ENCODE measurements at places on chromosomes 11 and 22. TPM values are rescaled to one million over a fixed set of nuclear protein-coding genes. Genes with fewer than 3 reads are reported as not detected.

DNA sequence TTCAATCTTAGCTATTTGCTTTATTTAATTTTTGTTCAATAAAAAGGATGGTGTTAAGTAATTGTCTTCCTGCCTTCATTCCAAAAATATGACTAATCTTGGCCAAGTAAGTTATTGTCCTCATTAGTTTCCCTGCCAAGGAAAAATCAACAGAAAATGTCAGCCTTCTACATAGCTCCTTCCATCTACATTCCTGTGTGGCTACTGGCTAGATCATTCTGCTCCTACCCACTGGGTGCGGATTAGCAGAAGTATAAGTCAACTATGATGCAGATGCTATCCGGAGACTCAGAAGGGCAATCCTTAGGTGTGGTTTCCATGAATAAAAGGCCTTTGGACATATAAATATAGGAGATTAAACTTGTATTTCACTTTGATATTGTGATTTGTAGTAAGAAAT is 154.4 kb downstream of the SBF2 start:
- peak; percentile 59 for DNase-seq

DNA sequence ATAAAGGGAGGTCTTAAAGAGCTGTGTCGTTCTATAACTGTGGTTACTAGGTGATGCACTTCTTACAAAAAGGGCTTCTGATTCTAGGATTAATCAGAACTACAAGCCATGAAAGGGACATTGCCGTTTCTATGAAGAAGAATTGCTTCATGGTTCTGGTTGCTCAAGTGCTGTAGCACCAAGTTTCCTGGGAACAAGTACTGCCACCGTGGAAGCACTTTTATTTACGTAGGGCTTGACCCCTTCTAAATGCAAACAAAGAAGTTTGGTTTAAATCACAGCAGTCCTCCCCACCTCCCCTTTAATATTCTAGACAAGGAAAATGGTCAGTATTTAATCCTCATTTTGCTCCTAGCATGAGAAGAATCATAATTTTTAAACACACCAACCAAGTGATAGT is 9.8 kb downstream of the YAP1 start:
- no peak for DNase-seq

GRCh38 chr11:128776069-128776423 is 82.2 kb downstream of the FLI1 start:
- DNase-seq, result no peak

DNA sequence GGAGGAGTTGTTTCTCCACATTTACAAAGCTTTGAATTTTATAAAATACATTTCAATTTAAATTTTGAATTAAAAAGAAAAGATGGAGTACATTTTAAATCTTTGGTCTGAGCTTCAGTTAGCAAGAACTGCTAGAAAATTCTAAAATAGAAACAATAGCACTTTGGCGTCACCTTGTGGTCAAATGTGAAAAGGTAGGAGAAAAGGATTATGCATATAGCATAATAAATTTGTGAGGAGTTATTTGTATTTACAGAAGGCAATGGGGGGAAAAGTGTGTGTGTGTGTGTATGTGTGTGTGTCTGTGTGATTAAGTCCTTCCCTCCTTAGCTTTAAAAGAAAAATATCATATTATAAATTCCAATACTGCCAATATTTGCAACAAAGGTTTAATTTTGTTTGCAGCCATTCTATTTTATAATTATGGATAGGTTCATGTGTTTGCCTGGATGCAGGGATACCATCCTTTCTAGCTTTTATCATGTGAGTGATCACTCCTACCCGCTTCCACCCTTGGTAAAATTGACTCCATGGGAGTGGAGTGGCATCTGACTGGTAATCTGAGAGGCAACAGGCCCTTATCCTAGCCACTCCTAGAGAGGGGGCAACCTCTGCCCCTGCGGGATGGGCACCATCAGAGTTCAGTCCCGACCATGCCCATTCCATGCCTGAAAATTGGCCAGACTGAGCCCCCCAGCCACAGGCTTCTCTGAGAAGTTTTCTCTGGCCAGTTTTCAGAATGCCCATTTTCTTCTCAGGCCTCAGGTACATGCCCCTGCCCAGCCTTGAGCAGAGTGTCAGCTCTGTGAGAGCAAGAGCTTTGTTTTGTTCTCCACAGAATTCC is 13.6 kb upstream of the LGR4 start:
- DNase-seq, result peak; percentile 45

GRCh38 chr11:69396051-69396947 is 85.2 kb upstream of the LINC01488 start:
- DNase-seq, result no peak

DNA sequence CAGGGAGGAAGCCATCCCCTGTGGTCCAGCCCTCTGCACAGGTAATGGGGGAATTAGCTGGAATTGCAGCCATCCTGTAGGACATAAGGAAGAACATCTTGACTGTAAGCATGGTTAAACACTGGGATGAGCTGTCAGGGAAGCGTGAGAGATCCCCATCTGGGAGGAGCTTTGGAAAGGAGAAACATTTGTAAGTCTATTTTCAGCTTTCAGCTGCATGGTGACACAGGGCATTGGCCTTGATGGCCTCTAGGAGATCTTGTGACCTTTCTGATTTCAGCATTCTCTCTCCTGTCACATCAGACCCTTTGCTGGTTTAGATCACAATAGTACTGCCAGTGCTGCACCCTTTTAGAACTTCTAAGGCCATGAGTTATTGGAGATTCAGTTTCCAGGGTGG is 47.1 kb downstream of the BCR start:
- no peak for DNase-seq

DNA sequence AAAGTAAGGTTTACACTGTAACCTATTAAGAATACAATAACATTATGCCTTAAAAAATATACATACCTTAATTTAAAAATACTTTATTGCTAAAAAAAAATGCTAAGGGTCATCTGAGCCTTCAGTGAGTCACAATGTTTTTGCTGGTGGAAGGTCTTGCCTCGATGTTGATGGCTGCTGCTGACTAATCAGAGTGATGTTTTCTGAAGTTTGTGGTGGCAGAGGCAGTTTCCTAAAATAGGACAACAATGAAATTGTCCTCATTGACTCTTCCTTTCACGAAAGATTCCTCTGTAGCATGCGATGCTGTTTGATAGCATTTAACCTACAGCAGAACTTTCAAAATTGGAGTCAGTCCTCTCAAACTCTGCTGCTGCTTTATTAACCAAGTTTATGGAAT is 97.6 kb downstream of the FAT3 start:
- DNase-seq, result peak; percentile 59

GRCh38 chr11:118560806-118561205 is 4.9 kb downstream of the IFT46 start:
- DNase-seq, result no peak

The CRYBB3 gene
- not detected for total RNA-seq

GRCh38 chr11:57491371-57492061 is 24.0 kb downstream of the SLC43A1 start:
- peak; percentile 47 for DNase-seq

DNA sequence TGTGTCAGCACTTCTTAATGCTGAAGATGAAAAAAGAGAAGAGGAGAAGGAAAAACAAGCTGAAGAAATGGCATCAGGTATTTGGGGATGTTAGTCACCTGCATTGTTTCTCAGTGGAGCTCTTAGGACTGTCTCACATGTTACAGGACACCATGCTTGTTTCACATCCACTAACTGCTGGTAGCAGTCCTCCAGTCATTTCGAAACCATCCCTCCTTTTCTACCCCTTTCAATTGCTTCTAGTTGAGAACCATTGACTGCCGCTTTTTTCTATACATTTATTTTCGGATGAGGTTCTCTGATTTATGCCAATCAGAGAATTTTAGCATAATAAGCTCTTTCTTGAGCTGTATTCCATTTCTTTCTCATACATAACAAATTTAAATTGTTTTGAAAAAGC is 21.5 kb downstream of the BIRC2 start:
- DNase-seq, result no peak
